Fibroblast of lung (primary cell): ENCODE measurements at places on chromosomes 6 and 20. TPM values are rescaled to one million over a fixed set of nuclear protein-coding genes. Genes with fewer than 3 reads are reported as not detected.

The SLC12A5 gene
- 0.26 and 0.50 TPM in 2 replicates for total RNA-seq

The RSPH9 gene
- total RNA-seq = 1.5 and 1.7 TPM in 2 replicates

The CCR6 gene
- total RNA-seq = not detected in 2 replicates

The NOX3 gene
- not detected in 2 replicates for total RNA-seq

The GLO1 gene
- 108 and 126 TPM in 2 replicates for total RNA-seq

The RIPK1 gene
- 20.3 and 22.1 TPM in 2 replicates for total RNA-seq

The SNAP25 gene
- 1.5 and 4.5 TPM in 2 replicates for total RNA-seq

The PIM1 gene
- 22.8 and 25.7 TPM in 2 replicates for total RNA-seq

The HEY2 gene
- not detected in 2 replicates for total RNA-seq

The TLDC2 gene
- total RNA-seq = under 0.01 TPM in 1 of 2 replicates, not detected in the other

The ATG5 gene
- total RNA-seq = 63.4 and 64.7 TPM in 2 replicates

The OLIG3 gene
- not detected in 2 replicates for total RNA-seq

The MRS2 gene
- total RNA-seq = 12.6 and 13.1 TPM in 2 replicates

The OR2J3 gene
- not detected in 2 replicates for total RNA-seq

The STXBP5 gene
- 80.4 and 90.7 TPM in 2 replicates for total RNA-seq

The EHMT2 gene
- 60.1 and 63.7 TPM in 2 replicates for total RNA-seq

The KCNK17 gene
- total RNA-seq = not detected in 2 replicates

The FAM83B gene
- total RNA-seq = under 0.01 TPM in 2 replicates

The CD83 gene
- total RNA-seq = 1.3 and 5.0 TPM in 2 replicates

The NRSN1 gene
- total RNA-seq = not detected in 2 replicates

The SIRPA gene
- total RNA-seq = 14.1 and 25.1 TPM in 2 replicates

The ADISSP gene
- total RNA-seq = 17.2 and 23.5 TPM in 2 replicates

The FOXC1 gene
- 0.66 and 0.77 TPM in 2 replicates for total RNA-seq

The KIAA0408 gene
- 1.3 and 2.8 TPM in 2 replicates for total RNA-seq

The PLCB1 gene
- 9.0 and 13.4 TPM in 2 replicates for total RNA-seq

The KIF25 gene
- 0.26 and 0.33 TPM in 2 replicates for total RNA-seq

The CGAS gene
- 5.0 and 5.9 TPM in 2 replicates for total RNA-seq

The THBS2 gene
- total RNA-seq = 269 and 473 TPM in 2 replicates

The SPTLC3 gene
- total RNA-seq = 4.0 and 5.9 TPM in 2 replicates
